Activated T-helper 1 cell treated with anti-CD3 and anti-CD28 coated beads, Interleukin-2, amount 50 U/mL, for 16 hours (primary cell): ENCODE measurements at places on chromosomes 11 and 22.

DNA sequence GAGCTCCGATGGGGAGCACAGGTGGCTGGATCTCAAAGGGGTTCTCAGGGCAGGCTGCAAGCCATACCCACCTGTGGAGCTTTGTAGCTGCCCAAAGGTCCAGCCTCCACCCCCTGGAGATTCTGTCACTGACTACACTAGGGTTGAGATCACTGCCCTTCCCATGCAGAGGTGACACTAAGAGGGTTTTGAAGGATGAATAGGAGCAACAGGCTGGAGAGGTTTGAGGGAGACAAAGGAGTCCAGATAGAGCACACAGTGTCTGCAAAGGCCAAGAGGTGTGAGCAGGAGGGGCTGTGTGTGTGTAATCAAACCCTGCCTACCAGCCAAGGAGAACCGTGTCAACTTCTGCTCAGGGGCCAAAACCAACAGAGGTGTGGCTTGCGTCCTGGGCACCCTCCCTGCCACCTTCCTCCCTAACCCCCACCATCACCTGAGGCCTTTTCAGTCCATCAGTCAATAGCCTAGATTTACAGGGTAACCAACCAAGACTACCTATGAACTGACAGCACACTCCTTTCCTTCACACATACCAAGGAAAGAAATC, 43.0 kb upstream of the WNT11 start:
- no peak for DNase-seq

GRCh38 chr11:83367745-83368144, 81.6 kb upstream of the CCDC90B start:
- no peak for DNase-seq

DNA sequence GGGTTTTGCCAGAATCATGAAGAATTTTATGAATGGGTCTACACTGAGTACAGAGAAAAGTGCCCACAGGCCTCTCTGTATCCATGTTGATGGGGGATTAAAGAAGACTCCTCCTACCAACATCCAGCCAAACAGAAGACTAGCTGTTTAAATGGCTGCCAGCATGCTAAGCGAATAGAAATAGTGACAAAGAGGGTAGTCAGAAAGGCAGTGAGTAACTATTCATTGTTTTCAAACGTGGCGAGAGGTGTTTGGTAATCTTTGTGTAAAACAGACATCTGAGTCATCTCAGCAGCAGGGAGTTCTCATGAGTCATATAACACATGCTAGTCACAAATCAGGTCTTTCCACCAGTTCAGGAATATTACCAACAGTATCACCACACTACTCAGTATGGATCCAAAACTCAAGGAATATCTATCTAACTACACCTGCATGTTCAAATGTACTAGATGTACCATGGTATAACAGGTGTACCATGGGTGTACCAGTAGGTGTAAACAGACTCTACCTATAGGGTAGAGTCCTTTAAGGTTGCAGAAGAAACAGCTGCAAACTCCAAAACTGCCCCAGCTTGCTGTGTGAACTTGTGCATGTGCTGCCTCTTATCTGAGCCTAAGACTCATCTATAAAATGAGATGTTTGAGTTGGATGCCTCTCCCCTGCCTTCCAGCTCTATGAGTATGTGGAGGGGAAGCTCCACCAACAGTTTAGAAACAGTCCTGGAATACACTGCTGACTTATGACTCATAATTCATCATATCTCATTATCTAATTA, 82.0 kb downstream of the SLC1A2 start:
- no peak for DNase-seq

GRCh38 chr22:43554694-43555365, 143.0 kb downstream of the MPPED1 start:
- DNase-seq: no peak

DNA sequence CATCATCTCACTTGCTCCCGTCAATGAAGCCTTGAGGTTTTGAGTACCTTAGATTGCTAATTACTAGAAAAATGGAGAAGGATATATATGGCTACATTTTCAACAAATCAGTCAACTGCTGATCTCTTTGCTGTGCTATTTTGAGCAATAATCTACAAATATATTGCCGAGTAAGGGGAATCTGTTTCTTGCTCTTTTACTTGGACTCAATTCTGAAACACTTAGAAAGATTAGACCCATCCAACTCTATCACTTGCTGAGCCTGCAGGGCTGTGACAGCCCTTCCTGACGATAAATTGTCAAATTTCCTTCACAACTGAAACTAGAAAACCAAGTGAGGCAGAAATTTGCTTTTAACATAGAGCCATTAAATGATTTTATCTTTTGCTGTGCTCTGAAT, 16.9 kb downstream of the FEZ1 start:
- DNase-seq: no peak

- DNase-seq: no peak
Measured at GRCh38 chr22:27148055-27148454, 490.7 kb downstream of the MIAT start.
